Progenitor cell of endocrine pancreas (in vitro differentiated cells): ENCODE measurements at places on chromosomes 7 and 10.

DNA sequence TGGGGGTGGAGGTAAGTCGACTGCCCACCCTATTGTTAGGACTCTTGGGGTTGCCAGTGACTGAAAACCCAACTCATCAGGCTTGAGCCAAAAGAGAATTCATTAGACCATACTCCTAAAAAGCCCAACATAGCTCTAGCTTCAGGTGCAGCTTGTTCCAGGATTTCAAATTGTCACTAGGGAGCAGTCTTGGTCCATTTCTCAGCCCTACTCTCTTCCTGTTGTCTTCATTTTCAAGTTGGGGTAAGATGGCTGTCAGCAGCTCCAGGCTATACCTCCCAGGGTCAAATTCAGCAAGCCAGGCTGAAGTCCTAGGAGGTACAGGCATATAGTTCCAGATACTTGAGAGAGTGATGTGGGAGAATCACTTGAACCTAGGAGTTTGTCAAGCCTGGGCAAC is 14.9 kb upstream of the COL13A1 start:
- no peak for DNase-seq

- DNase-seq, result no peak
Observed at GRCh38 chr10:126004752-126005151, 108.4 kb downstream of the FANK1 start.

DNA sequence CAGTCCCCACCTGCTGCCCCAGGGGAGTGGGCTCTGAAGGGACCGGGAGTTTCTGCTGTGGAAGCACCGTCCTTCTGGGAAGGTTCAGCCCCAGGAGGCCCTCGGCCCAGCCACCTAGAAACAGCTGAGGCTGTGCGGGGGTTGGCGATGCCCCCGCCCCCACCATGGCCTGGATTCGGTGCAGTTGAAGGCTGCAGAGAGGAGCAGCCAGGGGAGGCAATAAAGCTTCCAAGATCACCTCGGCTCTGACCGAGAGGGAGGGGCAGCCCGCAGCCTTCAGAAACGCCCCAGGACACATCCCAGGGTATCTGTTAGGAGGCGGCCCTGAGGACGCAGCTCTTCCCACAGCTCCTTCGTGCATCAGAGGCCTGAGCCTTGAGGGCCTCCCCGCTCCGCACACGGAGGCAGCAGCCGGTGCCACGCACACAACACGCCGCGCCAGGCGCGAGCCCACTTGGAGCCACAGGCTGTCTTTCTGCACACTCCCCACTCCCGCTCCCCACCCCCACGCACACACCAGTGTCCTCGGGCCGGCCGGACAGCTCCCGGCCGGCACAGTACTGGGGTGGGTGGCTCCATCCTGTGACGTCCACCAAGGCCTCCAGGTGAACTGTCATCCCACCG is 1.6 kb downstream of the KNDC1 start:
- DNase-seq, result peak; percentile 8

DNA sequence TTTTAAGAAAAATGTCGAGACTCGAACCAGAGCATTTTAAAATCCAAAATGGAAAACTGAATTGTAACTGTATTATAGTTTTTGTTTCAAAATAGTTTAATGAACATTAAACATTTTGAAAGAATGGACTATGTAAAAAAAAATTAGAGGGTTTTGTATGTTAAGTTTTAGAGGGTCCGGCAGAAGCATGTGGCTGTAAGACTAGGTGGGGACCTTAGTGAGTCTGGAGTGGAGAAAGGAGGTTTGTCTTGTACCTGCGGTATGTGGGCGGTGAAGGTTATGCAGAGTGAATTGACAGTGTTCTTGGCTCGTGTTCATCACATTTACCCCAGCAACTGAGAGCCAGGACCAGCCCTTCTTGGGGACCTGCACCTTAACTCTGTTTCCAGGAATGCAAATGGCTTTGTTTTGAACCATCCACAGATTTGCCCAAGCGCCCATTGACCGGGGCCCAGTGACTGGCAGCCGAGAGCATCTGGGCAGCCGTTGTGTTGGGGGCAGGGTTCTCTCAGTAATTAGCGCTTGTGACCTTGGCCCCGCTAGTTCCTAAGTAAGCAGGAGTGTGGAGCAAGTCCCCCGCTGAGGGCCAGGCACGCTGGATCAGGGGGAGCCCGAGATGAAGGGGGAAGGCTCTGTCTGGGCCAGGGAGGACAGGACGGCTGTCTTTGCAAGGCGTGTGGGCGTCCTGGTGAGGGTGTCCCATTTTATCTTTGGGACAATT is 1.4 kb upstream of the KLF6 start:
- no peak for DNase-seq

DNA sequence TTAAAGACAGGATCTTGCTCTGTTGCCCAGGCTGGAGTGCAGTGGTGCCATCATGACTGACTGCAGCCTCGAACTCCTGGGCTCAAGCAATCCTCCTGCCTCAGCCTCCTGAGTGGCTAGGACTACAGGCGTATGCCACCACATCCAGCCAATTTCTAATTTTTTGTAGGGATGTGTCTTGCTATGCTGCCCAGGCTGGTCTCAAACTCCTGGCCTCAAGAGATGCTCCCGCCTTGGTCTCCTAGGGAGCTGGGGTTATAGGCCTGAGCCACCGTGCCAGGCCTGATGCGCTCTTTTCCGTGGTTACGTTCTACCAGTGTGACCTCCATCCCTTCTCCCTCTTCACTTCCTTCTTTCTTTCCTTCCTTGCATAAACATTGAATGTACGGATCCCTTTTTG is 34.2 kb upstream of the IL15RA start:
- DNase-seq, result no peak

DNA sequence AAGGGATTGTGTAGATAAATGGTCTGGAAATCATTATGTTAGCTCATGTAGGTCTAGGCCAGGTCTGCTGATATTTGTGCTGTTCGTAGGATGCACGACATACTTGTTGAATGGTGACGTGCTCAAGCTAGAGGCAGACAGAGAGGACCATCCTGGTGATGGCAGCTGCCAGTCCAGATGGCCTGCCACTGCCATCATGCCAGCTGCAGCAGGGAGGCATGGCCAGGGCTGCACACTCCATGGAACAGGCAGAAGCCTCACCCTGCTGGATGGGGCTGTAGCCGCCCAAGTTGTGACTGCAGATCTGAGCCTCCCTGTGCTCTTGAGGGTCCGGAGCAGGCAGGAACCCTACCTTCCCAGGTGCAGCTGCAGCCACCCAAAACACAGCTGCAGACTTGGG is 80.3 kb downstream of the SPDYE5 start:
- DNase-seq, result no peak

- no peak for DNase-seq
Observed at GRCh38 chr10:124722798-124723783, 21.1 kb downstream of the FAM53B start.

DNA sequence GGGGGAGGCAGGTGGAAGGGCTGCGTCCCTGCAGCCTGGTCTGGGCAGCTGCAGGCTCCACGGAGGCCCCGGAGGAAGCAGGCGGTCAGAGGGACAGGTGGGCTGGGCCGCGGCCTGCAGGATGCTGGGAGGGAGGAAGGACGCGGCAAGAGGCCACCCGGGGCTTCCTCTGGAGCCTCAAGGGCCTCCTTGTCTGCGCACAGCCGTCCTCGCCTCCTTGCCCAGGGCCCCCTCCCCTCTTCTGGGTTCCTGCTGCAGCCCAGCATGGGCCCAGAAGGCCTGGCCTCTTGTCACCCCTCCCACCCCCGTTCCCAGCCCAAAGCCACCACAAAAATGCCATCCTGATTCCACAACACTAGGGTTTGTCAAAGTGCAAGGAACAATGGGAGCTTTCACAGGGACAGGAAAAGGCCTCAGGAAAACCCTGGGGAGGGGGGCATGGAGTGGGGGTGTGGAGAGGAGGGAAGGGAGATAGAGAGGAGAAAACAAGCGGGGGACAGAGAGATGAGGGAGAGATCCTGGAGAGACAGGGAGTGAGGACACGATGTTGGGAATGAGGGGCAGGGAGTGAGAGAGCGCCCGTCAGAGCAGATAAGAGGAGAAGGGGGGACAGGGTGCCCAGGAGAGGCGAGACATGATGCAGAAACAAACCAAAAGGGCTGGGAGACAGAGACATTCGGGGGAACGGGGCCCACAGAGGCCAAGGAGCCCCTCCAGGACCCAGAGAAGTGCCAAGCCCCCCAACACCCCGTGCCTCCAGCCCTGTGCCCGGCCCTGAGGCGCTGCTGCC is 41.8 kb downstream of the ZCCHC24 start:
- DNase-seq, result no peak

- DNase-seq, result no peak
Observed at GRCh38 chr10:110460111-110460809, 37.4 kb upstream of the DUSP5 start.

DNA sequence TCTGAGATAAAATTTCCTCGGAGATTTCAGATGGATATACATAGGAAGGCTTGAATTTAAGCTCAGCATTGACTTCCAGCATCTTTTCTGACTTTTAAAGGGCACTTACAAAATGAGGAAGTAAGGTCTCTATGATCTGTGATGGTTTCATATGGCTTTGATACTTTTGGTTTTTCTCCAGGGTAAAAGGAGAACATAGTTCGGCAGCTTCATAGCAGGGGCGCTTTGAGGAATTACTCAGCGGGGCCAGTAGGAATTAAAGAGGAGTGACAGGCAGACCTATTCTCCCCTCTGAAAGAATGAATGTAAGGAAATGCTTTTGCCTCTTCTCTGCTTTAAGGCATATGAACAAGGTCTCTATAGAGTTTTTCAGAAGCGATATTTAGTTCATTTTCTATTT is 80.0 kb upstream of the PCDH15 start:
- DNase-seq, result no peak

DNA sequence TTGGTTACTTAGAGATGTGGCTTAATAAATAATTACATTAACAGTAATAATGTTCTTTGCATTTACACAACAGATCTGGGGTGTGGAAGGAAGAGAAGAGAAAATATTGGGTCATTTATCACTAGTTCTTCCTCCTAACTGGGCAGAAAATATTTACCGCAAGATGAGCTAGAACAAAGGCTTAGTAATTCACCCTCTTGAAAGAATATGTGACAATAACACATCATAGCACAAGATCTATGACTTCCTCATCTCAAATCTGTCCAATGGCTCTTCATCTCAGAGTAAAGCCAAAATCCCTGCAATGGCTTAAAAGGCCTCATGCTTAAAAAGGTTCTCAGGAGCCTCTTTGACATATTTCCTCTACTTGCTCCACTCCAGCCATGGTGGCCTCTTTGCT is 178.6 kb downstream of the ZNF438 start:
- no peak for DNase-seq

GRCh38 chr7:21722371-21722770 is 179.5 kb downstream of the DNAH11 start:
- DNase-seq, result no peak

- no peak for DNase-seq
Observed at GRCh38 chr10:91901784-91902677, 7.3 kb downstream of the FGFBP3 start.

- no peak for DNase-seq
Observed at GRCh38 chr7:17957871-17958270, 17.6 kb upstream of the SNX13 start.

DNA sequence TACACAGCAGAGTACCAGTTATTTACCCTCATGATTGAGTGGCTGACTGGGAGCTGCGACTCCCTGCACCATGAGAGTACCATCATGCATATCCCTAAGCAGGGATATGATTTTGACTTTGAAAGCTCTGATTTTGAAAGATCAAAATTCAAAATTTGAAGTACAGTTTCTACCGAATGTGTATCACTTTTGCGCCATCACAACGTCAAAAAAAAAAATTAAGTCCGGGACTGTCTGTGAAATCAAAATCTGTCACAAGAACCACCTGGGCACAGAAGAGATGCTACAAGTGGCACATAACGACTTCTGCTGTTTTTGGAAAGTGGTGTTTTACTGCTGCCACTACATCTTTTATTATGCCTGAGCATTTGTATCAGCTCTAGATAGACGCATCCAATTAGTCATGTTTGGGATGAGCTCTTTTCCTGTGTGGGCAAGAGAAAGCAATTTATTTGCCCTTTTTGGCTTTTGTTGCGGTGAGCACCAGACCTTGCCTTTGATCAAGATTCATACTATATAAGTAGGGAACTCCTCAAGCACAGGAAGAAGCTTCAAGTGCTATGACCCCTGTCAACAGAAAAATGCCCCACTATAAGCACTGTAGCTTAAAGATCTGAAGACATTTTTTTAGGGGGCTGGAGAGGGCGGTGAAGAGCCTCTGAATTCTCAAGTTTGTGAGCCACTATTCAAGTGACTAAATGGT is 10.7 kb downstream of the MTPN start:
- no peak for DNase-seq

- no peak for DNase-seq
Observed at GRCh38 chr7:23347033-23347681, 48.0 kb downstream of the MALSU1 start.

- no peak for DNase-seq
Observed at GRCh38 chr7:113015034-113015645, 71.5 kb downstream of the GPR85 start.

- DNase-seq, result no peak
Observed at GRCh38 chr10:5668429-5668828, 2.0 kb upstream of the ASB13 start.

DNA sequence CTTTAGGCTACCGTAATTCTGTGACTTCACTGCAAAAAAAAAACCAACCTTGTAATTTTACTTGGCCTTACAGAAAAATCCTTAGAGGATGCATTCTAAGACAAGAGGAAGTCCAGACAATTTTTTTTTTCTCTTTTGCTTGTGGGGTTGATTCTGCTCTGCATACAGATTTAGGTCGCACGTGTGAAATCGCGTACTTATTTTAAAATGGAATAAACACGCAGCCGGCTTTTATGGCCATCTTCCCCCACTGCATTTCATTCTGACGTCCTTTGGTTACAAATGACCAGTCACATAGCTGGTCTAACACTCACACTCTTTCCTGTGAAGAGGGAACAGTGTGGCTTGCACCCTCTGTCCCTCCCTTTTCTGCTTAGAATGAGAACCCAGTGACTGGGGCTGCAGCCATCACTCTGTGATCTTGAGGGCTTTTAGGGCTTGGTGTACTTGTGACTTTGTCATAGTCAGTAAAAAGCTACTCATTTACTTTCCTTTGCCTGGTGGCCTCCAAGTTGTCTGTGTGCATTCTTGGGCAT is 63.6 kb upstream of the CARD11 start:
- DNase-seq, result no peak

- DNase-seq, result no peak
Observed at GRCh38 chr10:97222326-97222961, 36.7 kb upstream of the SLIT1 start.

DNA sequence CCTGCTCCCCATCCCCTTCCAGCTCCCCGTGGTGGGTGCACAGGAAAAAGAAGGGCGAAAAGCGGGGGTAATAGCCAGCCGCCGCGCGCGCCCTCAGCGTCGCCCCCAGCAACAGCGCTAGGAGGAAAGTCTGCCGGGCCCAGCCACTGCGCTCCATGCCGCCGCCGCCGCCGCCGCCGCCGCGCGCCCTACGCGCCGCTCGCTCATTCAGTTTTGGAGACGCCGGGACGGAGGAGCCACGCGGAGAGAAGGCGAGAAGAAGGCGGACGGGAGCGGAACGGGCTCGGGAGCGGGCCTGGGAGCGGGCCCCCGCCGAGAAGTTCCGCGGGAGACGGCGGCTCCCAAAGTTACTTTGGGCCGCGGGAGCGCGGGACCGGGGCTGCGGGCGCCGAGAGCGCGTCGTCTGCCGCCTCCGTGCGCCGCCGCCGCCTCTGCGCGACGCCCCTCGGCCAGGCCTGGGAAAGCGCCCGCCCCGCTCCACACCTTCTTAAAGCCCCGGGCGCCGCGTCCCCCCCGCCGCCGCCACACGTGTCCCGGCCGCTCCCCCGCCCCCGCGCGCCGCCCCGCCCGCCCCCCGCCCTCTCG is at the start of gene RELN:
Gene RELN, minus strand, starts transcription at position 459 of the 585 bp plus-strand sequence. Its CDS starts 302 bp downstream, at position 157.
- no peak for DNase-seq

- DNase-seq, result no peak
Observed at GRCh38 chr10:107163076-107163855, 1.2 kb downstream of the SORCS1 start.
